ENCODE measurements at places on chromosomes 5 and 9. TPM values are rescaled to one million over a fixed set of nuclear protein-coding genes. Genes with fewer than 3 reads are reported as not detected.

GRCh38 chr5:136638084-136638483, 272.7 kb upstream of the TRPC7 start:
- DNase-seq: no peak

CDKN2A gene
- total RNA-seq: not detected

- no peak for DNase-seq
These were observed 19.0 kb downstream of the GPR107 start for GRCh38 chr9:130072515-130073235.

WDR31 gene
- not detected for total RNA-seq

DNA sequence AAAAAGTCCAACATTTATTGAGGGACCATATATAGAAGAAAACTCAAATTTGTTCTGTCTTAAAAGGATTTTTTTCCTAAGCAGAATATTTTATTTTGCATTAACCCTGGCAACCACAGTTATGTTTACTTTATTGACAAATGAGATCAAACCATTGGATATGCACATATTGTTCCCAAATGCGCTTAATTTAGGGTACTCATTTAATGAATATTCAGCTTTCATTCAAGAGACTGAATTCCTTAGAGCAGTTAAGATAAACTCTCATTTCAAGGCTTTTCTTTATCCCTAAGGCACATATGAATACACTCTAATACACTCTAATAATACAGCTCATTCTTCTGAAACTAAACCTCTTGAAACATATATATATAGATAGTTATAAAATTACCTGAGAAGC, 150.2 kb downstream of the HMHB1 start:
- no peak for DNase-seq

DNA sequence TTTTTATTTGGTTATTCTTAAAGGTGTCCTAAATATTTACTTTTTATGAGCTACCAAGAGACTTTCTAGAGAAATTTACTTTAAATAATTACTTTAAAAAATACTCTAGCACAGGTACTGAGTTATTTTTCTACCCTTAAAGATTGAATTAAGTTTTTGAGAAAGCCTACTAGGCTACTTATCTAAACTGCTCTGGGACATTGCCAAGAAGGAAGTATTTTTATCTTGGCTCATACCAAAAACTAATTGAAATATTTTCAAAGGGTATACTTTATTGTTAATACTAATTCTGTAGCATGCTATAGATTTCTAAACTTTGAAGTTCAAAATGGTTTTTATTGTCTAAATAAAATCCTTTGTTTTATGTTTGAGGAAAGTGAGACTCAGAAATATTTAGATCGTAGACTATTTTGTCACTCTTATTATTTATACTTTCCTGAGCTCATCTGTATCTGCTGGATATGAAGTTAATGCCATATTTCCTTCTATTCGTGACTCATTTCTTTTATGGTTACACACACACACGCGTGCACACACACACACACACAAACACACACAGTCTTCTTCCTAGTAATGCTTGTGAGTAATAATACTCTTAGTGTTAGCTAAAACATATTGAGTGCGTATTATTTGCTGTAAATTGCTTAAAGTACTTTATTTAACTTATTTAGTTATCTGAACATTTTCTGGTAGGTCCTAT, 89.5 kb downstream of the MAN2A1 start:
- DNase-seq: no peak
